MM.1S (cell line): ENCODE measurements at places on chromosomes 11 and 22.

GRCh38 chr11:60993615-60994014, 22.1 kb downstream of the CD6 start:
- no peak for DNase-seq
- no peaks in the 10 kb centered on the region for H3K27me3 ChIP-seq
- no peak overlapping the region for H3K27ac ChIP-seq
- H3K4me3 ChIP-seq: no peak overlapping the region
- no peaks in the 10 kb centered on the region for H3K4me1 ChIP-seq

DNA sequence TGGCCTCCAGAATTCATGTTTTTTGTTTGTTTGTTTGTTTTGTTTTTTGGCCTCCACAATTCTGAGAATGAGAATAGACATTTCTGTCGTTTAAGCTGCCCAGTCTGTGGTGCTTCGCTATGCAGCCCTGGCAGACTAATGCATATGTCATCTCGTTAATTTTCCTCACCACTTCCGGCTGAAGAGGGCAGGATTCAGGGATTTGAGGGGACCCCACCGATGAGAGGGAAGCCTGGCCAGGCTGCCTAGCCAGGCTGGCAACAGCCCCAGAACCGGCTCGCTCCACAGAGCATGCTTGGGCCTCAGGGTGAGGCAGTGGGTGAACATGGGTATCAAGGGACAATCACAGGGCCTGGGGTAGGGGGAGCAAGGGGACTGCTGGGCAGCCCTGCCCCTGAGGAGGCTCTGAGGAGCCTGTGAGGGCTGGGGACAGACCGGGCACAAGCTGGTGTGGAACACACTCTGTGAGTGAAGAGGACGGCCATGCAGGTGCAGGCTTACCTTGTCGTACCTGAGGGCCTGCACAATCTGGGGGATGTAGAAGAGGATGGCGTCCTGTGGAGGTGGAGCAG, 47.8 kb upstream of the SERPIND1 start:
- H3K4me3 ChIP-seq: no peak overlapping the region
- H3K27me3 ChIP-seq: no peaks in the 10 kb centered on the region

- no peak overlapping the region for H3K4me3 ChIP-seq
- DNase-seq: no peak
- H3K4me1 ChIP-seq: no peaks in the 10 kb centered on the region
- H3K27me3 ChIP-seq: no peaks in the 10 kb centered on the region
These were observed 446.5 kb downstream of the AASDHPPT start for GRCh38 chr11:106523921-106524320.

- peaks cover 38% of the 10 kb centered on the region for H3K36me3 ChIP-seq
- no peak overlapping the region for H3K4me3 ChIP-seq
- DNase-seq: no peak
These were observed 26.8 kb upstream of the PHLDA2 start for GRCh38 chr11:2955906-2956476.

- H3K27ac ChIP-seq: no peak overlapping the region
- DNase-seq: no peak
- H3K36me3 ChIP-seq: no peaks in the 10 kb centered on the region
These were observed 32.5 kb downstream of the NADSYN1 start for GRCh38 chr11:71485466-71485865.
